HepG2 (cell line): ENCODE measurements at places on chromosomes 4 and X.
A peak's percentile ranks its signal among the peaks of the same experiment; 100 is the strongest.

GRCh38 chr4:78299565-78299972, 242.4 kb downstream of the FRAS1 start:
- peak; percentile 30 for DNase-seq

- no peak for DNase-seq
Measured at GRCh38 chrX:2924151-2924550, 5.0 kb downstream of the ARSD start.

DNA sequence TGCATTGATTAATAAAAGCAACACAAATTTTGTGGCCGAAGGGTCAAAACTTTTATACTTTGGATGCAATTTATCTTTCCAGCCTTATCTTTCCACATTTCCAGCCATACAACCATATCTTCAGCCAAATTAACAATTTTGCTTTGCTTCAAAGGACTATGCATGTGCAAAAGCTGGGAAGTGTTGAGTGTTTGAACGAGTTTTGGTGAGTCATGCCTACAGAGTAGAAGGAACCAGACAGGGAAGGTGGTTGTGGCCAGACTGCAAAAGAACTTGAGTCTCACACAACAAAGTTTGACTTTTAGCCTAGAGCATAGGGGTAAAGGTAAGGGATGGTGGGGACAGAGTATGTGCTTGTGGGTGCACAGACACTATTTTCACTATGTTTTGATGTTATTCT, 53.0 kb upstream of the GABRA2 start:
- no peak for DNase-seq

- peak; percentile 6 for DNase-seq
Measured at GRCh38 chr4:84985952-84986351, 19.5 kb upstream of the WDFY3 start.

- no peak for DNase-seq
Measured at GRCh38 chr4:151475035-151475714, 66.2 kb downstream of the FHIP1A start.

DNA sequence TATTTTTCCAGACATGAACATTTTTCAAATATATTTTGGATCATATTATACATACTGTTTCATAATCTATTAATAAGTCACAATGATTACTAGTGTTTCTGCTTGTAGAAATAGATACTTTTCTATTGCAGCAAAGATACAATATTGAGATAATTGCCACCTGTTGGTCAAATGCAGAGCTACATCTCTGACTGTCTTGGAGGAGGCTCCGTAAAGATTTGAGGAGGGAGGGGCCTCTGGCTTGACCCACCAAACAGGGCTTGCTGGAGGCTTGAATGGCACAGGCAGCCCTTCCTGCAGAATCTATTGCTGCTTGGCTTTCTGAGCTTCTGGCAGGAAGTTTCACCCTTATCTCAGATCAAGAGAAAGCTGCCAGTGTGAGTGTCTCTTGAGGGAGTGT, 99.3 kb upstream of the ARMCX2 start:
- DNase-seq, result peak; percentile 2

DNA sequence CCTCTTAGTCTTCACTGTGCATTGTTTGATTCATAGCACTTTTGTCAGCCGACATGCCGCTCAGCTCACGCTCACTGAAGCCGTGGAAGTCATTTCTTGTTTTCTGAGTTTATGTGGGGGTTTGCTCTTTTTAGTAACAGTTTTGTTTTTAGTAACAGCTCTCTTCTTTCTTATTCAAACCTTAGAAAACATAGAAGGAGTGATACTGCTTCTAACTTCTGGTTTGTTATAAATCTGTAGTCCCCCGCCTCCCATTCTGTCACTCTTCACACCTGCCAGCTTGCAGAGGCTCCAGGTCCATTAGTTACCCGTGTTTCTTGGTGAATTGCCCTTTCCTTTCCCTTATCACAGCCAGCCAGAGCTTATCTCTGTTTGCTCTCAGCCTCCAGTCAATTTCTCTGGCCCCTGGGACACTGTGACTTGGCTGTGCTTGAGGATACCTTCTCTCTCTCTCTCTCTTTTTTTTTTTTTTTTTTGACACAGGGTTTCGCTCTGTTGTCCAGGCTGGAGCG, 50.5 kb downstream of the GRK4 start:
- peak; percentile 23 for DNase-seq

GRCh38 chrX:71253253-71254091, 468 bp downstream of the ZMYM3 start:
- DNase-seq, result peak; percentile 13

GRCh38 chr4:110702326-110702725, 79.4 kb upstream of the PITX2 start:
- DNase-seq, result no peak

GRCh38 chrX:130878350-130879341, 24.4 kb downstream of the ENOX2 start:
- DNase-seq, result no peak

- no peak for DNase-seq
Measured at GRCh38 chr4:15400981-15401671, 26.7 kb upstream of the C1QTNF7 start.

DNA sequence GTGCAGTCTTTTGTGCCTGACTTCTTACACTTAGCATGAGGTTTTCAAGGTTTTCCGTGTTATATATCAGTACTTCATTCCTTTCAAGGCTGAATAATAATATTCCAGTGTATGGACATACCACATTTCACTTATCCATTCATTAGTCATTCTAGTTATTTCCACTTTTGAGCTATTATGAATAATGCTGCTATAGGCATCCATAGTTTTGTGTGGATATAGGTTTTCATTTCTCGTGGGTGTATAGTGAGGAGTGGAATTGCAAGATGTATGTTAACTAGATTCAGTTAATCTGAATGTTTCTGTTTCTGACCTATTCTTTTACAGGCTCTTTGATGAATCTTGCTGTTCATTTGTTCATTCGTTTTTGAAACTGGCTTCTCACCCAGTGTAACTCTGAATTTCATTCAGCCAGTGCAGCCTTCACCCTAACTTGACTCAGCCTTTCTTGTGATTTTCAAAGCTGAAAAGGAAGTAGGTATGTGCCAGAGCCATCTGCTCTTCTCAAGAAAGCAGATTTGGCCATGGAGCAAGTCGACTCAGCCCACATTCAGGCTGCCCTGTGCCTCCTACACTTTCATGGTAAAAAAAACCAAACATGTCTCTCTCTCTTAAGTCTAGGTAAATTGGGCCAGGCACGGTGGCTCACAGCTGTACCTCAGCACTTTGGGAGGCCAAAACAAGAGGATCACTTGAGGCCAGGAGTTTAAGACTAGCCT, 56.3 kb upstream of the NOCT start:
- no peak for DNase-seq

- DNase-seq, result no peak
Measured at GRCh38 chr4:11323771-11324170, 104.9 kb downstream of the HS3ST1 start.

GRCh38 chr4:8291701-8292477, 22.3 kb downstream of the HTRA3 start:
- DNase-seq, result no peak

DNA sequence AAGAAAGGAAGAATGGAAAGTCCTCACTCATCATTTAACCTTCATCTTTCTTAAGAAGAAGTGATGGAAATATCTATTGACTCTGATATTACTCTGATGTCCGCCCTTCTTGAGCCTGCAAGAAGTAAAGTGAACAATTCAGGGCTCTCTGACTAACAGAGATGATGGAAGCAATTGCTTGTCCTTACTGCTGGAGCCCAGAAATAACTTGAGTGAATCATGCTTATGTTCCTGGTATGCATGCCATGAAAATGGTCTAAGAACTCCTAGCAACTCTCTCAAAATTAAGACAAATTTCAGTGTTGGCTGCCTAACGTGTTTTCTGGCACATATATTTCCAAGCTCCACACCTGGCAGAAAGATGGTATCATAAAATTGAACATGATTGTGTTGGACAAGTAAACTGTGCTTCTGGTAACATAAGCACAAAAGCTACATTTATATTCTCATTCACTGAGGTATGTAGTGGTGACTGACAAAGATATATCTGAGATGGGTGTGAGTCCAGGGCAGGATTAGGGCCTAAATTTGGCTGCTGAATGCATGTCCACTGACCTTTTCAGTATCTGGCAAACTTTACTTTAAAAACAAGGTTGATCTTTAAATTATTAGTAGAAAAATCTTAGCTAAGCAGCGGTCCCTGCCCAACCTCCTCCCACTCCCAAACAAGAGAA, 109.2 kb upstream of the OTUD4 start:
- DNase-seq, result no peak

GRCh38 chr4:26368685-26369084, 47.9 kb downstream of the RBPJ start:
- DNase-seq, result no peak

- peak; percentile 76 for DNase-seq
Measured at GRCh38 chrX:119826399-119826959, 26.3 kb downstream of the UPF3B start.

- DNase-seq, result no peak
Measured at GRCh38 chr4:52861171-52861823, 820 bp upstream of the RASL11B start.

DNA sequence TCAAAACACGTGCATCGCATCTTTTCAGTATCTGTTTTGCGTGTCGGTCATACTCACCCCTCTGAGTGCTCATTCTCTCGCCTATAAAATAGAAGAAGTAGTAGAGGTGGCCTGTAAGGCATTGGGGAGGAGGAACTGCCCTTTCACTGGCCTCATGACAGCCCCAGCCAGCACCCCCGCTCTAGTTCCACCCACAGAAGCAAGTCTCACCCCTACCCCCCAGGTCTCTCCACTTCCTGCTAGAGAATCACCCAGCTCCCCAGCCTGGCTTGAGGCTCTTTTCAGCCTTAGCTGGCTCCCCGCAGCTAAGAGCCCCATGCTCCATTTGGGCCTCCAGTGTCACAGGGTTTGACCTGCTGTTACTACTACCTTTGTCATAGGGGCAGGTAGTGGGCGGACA, 11.8 kb downstream of the HDAC6 start:
- DNase-seq, result no peak

DNA sequence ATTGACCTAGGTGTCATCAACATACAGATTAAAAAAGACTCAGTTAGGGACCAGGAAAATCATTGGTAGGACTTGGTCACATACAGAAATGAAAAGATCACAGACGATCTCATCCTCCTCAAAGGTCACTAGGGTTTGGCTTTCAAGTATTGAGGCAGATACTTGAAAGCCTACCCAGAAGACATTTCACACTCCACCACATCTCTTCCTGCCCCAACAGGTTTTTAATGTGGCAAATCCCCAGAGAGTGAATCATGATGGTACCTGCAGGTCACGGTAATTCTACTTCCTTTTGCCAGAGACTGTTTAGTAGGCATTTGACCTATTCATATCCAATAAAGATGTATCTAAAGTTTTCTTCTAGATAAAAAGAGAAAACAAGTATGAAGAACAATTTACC, 44.1 kb downstream of the INPP4B start:
- DNase-seq, result no peak

GRCh38 chrX:125947501-125947900, 218.6 kb downstream of the DCAF12L2 start:
- DNase-seq, result no peak

GRCh38 chr4:75921910-75922309, 18.9 kb downstream of the NAAA start:
- no peak for DNase-seq

- DNase-seq, result no peak
Measured at GRCh38 chr4:118314221-118314620, 38.6 kb downstream of the PRSS12 start.
